Lung (tissue), 17 donors: ENCODE measurements at places on chromosomes 5 and 9. TPM values are rescaled to one million over a fixed set of nuclear protein-coding genes. Genes with fewer than 3 reads are reported as not detected.

SKIC3 gene
- polyA plus RNA-seq, result 22.1 TPM

PCDHAC2 gene
- 1.6 TPM for polyA plus RNA-seq

ARRDC3 gene
- polyA plus RNA-seq, result 26.0 TPM

PCDHB2 gene
- 0.61 TPM for polyA plus RNA-seq

PSD2 gene
- polyA plus RNA-seq, result 0.01 TPM

IFNA14 gene
- not detected for polyA plus RNA-seq

ACTL7B gene
- not detected for polyA plus RNA-seq

TRIP13 gene
- 2.7 TPM for polyA plus RNA-seq

GAPT gene
- polyA plus RNA-seq, result 20.5 TPM

SMIM27 gene
- 13.5 TPM for polyA plus RNA-seq

FCN2 gene
- polyA plus RNA-seq, result 0.20 TPM

GPX3 gene
- polyA plus RNA-seq, result 1,067 TPM

SH3GLB2 gene
- 110 TPM for polyA plus RNA-seq

ADGRD2 gene
- polyA plus RNA-seq, result not detected

MAN1B1 gene
- polyA plus RNA-seq, result 40.3 TPM

PRDM9 gene
- polyA plus RNA-seq, result not detected

FGF10 gene
- 1.3 TPM for polyA plus RNA-seq

C9orf72 gene
- polyA plus RNA-seq, result 14.4 TPM

SLC6A3 gene
- polyA plus RNA-seq, result 1.1 TPM

SPATA31D4 gene
- not detected for polyA plus RNA-seq

HTR4 gene
- not detected for polyA plus RNA-seq

QRFP gene
- 0.13 TPM for polyA plus RNA-seq

NMUR2 gene
- polyA plus RNA-seq, result 0.01 TPM

MARCHF11 gene
- polyA plus RNA-seq, result not detected

AIF1L gene
- 4.5 TPM for polyA plus RNA-seq

ASB6 gene
- polyA plus RNA-seq, result 16.4 TPM

NRARP gene
- 6.4 TPM for polyA plus RNA-seq

LTC4S gene
- polyA plus RNA-seq, result 12.3 TPM

SHISAL2B gene
- not detected for polyA plus RNA-seq

SPATA31E1 gene
- not detected for polyA plus RNA-seq
